ENCODE measurements at places on chromosomes 2 and 18.

- peak; percentile 37 for DNase-seq
Measured at GRCh38 chr2:75627902-75628504, 18.6 kb upstream of the MRPL19 start.

DNA sequence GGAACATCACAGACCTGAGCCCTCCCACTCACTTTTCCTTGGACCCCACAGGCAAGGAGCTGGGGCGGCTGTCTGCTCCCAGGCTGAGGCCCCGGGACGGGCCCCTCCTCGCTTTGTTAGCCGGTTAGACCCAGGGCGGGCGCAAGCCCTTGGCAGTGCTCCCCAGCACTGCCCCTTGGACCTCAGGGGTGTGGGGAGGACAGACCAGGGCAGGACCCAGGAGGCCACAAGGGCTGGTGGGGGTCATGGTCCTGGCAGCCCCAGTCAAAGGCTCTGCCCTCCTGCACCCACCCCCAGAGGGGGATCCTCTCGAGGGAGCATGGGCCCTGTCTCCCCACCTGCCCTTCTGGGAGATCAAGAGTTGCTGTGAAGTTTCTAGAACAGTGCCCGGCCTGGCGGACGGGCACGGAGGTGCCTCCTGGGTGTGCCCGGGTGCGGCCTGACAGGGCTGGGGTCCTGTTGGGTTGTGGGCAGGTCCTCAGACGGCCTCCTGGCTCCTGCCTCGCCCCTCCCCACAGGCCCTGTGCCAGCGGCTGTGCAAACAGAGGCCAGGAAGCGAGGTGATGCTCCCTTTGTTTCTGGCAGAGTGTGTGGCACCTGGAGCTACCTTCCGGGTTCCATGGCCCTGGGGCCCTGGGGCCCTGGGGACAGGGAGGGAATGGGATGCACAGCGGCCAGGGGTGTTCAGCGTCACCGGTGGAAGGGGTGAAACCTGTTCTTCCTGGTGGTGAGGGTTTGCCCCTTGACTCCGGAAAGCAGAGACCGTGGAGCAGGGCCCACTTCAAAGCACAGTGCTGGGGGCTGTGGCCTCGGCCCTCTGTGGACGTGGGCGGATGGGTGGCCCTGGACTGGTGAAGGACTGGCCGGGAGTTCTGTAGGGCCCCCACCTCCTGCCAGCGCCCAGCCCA, 2.9 kb upstream of the GAL3ST2 start:
- DNase-seq, result no peak

DNA sequence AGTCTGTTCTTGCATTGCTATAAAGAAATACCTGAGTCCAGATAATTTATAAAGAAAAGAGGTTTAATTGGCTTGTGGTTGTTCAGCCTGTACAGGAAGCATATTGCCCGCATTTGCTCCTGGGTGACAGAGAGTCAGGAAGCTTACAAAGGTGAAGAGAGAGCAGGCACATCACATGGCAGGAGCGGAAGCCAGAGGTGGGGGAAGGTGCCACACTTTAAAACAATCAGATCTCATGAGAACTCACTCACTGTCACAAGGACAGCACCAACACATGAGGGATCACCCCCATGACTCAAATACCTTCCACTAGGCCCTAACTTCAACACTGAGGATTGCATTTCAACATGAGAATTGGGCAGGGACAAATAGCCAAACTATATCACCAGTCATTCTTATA, 124.8 kb upstream of the COL5A2 start:
- DNase-seq, result no peak

DNA sequence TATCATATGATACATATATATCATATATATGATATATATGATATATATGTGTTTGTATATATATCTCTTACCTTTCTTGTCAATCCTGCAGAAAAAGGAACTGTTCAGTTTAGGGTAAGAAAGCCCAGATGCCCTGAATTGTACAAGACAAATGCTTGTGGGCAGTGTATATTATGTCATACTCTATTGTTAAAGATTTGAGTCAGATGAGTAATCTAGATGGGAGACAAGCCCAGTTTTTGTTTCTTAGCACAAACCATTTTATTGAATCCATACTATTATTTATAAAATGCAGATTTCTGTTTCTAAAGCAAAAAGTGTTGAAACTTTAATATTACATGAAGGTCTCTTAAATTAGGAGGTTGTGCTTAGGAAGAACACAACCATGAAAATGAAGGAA, 90.6 kb downstream of the VRK2 start:
- no peak for DNase-seq

- no peak for DNase-seq
Measured at GRCh38 chr2:18980786-18981430, 377.5 kb downstream of the OSR1 start.

- no peak for DNase-seq
Measured at GRCh38 chr2:206275312-206276055, 1.0 kb downstream of the ZDBF2 start.

- DNase-seq, result no peak
Measured at GRCh38 chr18:68721681-68722583, 7.0 kb upstream of the TMX3 start.

DNA sequence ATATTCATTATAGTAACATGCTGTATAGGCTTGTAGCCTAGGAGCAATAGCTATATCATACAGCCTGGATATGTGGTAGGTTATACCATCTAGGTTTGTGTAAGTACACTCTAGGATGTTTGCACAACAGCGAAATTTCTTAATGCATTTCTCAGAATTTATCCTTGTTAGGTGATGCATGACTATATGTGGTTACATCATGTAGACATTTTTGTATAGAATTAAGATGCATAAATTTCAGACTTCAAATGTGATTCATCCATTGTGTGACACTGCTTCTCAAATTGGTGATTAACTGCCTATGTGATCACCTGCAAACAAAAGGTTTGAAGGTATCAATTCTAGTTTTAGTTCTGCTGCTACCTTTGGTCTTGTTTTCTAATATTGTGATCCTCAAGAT, 1787.0 kb upstream of the PIK3C3 start:
- DNase-seq, result no peak

GRCh38 chr2:232447638-232448303, 8.2 kb upstream of the ALPI start:
- DNase-seq, result no peak
